HFFc6 (cell line): ENCODE measurements at places on chromosomes 5 and 9. TPM values are rescaled to one million over a fixed set of nuclear protein-coding genes. Genes with fewer than 3 reads are reported as not detected.

- no peak for DNase-seq
Observed at GRCh38 chr9:17488662-17489061, 90.2 kb upstream of the SH3GL2 start.

- peak; percentile 72 for DNase-seq
Observed at GRCh38 chr9:22216730-22217172, 207.6 kb upstream of the CDKN2B start.

GRCh38 chr5:136350343-136350742, 15.0 kb downstream of the TRPC7 start:
- no peak for DNase-seq

- DNase-seq = no peak
Observed at GRCh38 chr5:75089137-75089536, 36.8 kb upstream of the GCNT4 start.

DNA sequence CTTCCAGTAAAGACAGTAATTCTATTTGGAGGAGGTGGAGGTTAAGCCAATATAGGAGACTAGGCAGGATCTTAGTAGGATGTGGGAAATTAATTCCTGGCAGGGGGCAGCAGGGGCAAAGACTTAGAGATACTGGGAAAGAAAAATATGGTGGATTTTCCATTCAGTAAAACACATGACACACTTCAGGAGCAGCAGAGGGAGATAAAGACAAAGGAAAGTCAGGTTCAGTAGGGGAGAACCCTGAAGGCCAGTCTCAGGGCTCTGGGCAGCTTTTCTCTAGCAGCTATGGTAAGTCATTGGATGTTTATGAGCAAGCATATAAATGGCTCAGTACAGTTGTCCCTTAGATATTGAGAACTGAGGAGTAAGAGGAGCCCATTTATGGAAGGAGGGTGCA, 105.5 kb downstream of the PJA2 start:
- no peak for DNase-seq

- DNase-seq = no peak
Observed at GRCh38 chr5:80037366-80037765, 2.2 kb downstream of the THBS4 start.

DNA sequence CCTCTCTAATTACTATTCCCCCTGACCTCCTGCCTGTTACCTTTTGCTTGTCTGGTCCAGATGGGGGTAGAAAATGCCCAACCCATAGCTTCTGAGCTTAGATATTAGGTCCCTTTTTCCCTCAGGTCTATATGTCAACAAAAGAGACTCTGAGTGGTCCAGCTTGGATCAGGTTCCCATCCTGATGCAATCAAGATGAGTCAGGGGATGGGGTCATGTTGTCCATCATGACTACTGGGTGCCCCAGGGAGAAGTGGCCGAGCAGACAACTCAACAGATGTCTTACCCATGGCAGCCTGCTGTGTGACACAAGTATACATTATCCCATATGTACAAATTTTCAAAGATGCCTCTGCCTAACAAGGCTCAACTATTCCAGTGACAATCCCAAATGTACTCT, 9.1 kb upstream of the ANKH start:
- DNase-seq = no peak

DNA sequence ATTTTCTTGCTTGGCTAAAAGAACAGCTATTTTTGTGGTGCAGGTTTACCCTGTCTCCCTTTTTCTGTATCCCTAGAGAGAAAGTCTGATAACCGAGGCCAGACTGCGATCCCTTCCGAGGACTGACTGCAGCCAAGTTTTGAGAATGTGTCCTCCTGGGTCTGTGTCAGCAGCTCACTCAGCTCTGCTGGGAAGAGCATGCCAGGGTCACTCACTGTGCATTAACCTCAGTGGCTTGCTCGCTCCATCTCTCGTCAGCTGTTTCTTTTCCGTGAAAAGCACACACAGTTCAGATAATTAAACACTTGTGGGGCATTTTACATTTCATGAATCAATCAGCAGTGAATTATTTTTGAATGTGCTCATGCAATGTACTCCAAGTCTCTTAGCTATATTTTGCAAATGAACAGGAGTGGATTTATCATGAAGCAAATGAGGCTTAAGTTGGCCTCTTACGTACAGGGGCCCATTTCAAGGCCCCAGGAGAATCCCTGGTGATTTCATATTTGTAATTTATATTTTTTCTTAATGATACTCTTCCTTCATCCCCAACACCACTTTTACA, 252.1 kb downstream of the SMARCA2 start:
- no peak for DNase-seq

GRCh38 chr9:24210641-24211040, 335.1 kb downstream of the IZUMO3 start:
- DNase-seq = no peak

DNA sequence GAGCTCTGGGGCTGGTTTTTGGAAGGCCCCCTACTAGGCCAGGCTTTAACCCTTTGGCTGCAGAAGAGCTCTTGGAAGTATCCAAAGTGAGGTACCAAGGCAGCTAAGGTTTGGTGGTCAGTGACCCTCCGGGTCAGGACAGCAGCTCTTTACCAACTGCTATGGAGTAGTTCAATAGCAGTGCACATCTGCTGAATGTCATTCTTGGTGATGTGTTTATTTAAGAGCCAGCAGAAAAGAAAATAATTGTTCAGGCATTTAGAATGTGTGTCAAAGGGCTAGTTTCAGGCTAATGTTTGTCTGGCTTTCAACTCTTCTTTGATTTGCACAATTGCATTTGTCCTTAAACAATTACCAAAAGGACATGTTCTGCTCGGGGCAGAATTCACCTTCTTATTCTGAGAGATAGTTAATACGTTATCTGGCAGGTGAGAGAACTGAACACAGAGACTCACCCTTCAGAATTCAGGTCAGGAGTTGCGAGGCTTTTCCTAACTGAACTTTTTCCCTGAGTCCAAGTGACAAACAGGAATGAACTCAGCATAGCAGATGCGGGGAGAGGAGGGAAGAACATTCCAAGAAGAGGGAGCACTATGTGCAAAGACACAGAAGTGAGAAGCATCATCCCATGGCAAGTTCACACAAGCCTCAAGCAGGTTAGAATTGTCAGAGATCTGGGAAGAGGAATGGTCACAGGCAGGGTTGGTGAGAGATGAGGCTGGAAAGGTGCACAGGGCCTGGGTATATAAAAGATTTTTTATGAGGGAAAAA, 556.7 kb upstream of the TLE4 start:
- DNase-seq = no peak

DNA sequence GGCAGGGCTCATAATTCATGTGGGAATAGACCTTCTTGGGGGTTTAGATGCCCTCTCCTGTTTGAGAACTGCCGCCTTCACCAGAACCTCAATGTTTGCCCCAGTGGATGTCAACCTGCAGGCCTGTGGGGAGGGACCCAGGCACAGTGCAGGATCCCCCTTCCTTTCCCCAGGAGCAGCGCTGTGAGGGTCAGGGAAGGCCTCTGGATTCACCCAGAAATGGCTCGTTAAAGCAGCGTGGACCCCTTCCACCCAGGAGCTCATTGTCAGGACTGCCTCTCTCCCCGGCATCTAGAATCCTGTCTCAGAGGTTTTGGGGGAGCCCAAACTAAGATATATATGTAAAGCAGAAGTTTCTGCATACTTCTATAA, 188.3 kb downstream of the GADD45G start:
- DNase-seq = no peak

DNA sequence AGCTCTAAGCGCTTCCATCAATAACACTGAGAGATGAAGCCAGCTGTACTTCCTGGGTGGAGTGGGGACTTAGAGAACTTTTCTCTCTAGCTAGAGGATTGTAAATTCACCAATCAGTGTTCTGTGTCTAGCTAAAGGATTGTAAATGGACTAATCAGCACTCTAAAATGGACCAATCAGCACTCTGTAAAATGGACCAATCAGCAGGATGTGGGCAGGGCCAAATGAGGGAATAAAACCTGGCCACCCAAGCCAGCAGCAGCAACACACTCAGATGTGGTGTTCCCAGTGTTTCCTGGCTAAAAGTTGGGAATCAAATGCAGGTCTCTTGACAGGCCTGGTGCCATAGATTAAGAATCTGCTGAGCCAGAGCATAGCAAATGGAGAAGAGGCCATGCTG, 60.5 kb downstream of the ALDH7A1 start:
- no peak for DNase-seq

- DNase-seq = peak; percentile 76
Observed at GRCh38 chr9:112037281-112038016, 137.6 kb downstream of the SUSD1 start.

GRCh38 chr9:112848316-112849151, 42.1 kb downstream of the SLC46A2 start:
- no peak for DNase-seq

DNA sequence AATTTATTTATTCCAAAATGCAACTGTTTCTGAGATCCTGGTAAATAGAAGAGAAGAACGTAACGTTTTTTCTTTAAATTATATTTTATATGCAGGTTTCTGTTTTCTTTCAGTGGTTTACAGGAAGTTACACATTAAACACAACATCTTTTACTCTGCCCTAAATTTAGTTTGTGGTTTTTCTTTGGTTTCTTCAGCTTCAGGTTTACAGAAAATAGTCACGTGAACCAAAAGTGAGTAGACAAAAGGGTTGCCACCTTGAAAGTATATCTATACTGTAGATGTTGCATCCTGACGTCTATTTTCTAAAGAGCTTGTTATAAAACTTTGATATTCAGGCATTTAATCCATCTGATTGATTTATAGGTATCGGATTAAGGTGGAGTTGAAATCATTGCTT, 1236.6 kb downstream of the MAT2B start:
- no peak for DNase-seq

GRCh38 chr5:124574521-124575436, 171.7 kb downstream of the ZNF608 start:
- no peak for DNase-seq

DNA sequence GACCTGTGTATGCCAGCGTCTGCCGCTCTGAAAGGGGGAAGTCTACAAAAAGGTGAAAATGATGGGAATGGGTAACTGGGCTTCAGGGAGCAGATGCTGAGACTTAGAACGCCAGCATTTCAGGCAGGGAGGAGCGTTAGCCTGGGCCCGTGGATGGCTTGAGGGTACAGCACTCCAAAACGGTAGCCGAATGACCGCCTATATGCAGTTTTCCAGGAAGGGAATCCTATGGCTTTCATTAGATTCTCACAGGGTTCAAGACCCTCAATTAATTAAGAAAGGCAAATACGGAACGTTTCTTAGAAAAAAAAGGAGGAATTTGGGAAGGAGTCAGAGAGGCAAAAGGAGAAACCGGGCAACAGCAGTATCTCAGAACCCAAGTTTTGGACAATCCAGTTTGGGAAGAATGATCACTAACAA, 639 bp downstream of the AMACR start:
- DNase-seq = no peak

DNA sequence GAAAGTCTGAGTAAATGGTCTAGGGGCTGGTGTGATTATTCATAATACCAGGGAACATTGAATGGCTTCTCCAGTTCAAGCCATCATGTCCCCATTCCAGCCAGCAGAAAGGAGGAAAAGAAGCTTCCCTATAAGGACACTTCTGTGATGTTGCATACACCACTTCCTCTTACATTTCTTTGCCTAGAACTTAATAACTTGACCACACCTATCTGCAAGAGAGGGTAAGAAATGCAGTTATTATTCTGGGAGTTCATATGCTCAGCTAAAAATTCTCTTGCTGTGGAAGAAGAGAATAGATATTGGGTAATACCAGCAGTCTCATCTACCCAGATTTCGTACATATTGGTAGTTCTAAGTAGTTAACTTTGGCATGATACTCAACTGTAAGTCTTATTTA, 166.1 kb downstream of the SLC28A3 start:
- DNase-seq = no peak

DNA sequence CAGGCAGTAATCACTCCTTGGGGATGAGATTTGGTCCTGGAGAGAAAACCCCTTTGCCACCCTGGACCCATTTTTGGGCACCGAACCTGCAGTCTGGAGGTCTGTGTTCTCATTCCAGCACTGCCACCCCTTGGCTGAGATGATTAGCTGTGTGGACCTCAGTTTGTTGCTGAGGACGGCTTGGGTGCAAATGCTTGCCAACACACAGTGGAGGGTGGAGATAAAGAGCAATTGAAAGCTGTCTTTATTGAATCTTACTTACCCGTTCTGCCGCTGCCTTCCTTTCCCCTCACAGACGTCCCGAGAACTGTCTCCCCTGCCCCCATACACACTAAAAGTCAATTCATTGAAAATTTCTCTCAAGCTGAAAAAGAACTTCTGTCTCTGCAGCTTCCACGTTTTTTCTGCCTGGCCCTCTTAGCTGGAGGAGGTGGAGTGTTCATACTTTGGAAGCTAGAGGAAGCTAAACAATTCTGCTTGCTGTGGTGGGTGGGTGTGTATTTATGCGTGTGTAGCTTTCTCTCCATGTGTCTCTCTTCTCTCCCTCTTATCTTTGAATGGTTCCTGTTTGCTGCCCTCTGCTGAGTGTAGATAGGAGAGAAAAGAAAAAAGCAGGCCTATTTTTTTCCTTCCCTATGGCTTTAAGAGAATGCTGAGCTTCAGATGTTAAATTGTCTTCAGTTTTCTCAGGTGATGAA, 6.6 kb downstream of the GALNT10 start:
- DNase-seq = peak; percentile 38

- DNase-seq = no peak
Observed at GRCh38 chr5:149260761-149261160, 10.9 kb upstream of the AFAP1L1 start.

DNA sequence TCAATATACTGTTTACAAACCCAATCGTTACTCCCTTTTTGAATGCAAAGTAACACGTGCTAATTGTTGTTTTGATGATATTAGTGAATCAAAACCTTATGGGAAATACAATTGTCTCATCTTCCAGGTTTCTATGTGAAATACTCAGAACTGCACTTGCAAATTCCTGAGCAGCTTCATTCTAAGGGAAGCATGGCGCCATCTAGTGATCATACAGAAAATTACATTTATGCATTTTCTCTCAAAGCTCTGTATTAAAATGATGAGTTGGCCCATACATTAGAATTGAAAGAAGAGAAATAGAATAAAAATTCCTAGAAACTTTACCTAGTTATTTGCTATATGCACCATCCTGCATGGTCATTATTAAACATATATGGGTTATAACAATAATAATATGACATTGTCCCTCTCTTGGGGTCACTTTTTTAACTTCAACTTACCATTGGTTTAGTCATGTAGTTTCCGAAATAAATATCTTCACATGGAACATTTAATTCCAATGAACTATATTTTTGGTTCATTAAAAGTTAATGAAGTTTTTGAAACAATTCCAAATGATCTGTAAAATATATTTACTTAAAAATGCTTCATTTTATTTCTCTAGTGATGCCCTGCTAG, 220.0 kb downstream of the PDE4D start:
- peak; percentile 59 for DNase-seq

- DNase-seq = no peak
Observed at GRCh38 chr9:94996641-94997040, 270.1 kb downstream of the AOPEP start.

GRCh38 chr5:139861021-139861888, 65.6 kb downstream of the PSD2 start:
- no peak for DNase-seq

NOXA1 gene
- 0.17 to 0.53 TPM in 2 of 3 replicates, not detected in the other for total RNA-seq

ADAM19 gene
- 75.4 and 123 TPM in 2 replicates for total RNA-seq

GRM6 gene
- total RNA-seq = not detected in 3 replicates

IRX1 gene
- not detected in 3 replicates for total RNA-seq

C7 gene
- not detected in 3 replicates for total RNA-seq

GABRA1 gene
- total RNA-seq = not detected in 3 replicates

IPO11 gene
- 28.5 to 39.1 TPM (median 36.1 TPM) in 3 replicates for total RNA-seq

SLC45A2 gene
- not detected in 3 replicates for total RNA-seq

STPG3 gene
- total RNA-seq = not detected in 3 replicates

LTC4S gene
- total RNA-seq = not detected in 2 replicates

CDKN2B-AS1 gene
- 0.61 to 1.2 TPM (median 0.96 TPM) in 3 replicates for total RNA-seq

PDZD2 gene
- 0.09 and 0.52 TPM in 2 replicates for total RNA-seq

OCLN gene
- 0.38 to 0.74 TPM (median 0.73 TPM) in 3 replicates for total RNA-seq

SOX30 gene
- total RNA-seq = 0.12 to 0.15 TPM in 2 of 3 replicates, not detected in the other
